ENCODE measurements at places on chromosomes 11 and 22.

- no peak for DNase-seq
Measured at GRCh38 chr11:114918286-114918685, 240.0 kb downstream of the NXPE2 start.

- DNase-seq: no peak
Measured at GRCh38 chr22:46721501-46722085, 16.5 kb downstream of the CERK start.

- DNase-seq: no peak
Measured at GRCh38 chr11:19316434-19316833, 75.7 kb upstream of the E2F8 start.

- DNase-seq: no peak
Measured at GRCh38 chr22:26561756-26562417, 28.0 kb downstream of the TPST2 start.

GRCh38 chr11:44088871-44089270 is 6.6 kb upstream of the EXT2 start:
- DNase-seq: no peak

All from RCC 7860 (cell line).